Hematopoietic multipotent progenitor cell treated with erythropoietin and hydrocortisone succinate and interleukin-3 and kit ligand, for 8 days (in vitro differentiated cells): ENCODE measurements at places on chromosomes 16 and 17.

DNA sequence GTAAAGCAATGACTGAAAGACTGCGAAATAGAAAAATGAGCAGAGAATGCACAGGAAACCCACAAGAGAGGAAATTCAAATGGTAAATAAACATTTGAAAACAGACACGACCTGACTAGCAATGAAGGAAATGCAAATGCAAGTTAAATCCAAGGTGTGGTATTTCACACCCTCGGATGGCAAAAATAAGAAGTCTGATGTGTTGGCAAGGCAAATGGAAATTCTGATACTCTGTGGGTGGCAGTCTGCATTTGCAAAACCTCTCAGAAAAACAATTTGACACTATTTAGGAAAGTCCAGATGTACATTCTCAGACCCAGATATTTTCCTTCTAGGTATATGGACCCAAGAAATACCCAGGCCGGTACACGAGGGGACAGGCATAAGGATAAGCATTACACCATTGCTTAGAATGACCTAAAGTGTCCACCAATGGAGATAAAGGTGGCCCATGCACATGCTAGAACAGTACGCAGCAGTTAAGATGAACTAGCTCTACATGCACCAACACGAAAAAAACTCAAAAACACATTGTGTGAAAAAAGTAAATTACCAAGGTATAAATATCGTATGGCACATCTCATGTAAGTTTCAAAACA is 116.7 kb downstream of the GAS7 start:
- DNase-seq, result no peak

DNA sequence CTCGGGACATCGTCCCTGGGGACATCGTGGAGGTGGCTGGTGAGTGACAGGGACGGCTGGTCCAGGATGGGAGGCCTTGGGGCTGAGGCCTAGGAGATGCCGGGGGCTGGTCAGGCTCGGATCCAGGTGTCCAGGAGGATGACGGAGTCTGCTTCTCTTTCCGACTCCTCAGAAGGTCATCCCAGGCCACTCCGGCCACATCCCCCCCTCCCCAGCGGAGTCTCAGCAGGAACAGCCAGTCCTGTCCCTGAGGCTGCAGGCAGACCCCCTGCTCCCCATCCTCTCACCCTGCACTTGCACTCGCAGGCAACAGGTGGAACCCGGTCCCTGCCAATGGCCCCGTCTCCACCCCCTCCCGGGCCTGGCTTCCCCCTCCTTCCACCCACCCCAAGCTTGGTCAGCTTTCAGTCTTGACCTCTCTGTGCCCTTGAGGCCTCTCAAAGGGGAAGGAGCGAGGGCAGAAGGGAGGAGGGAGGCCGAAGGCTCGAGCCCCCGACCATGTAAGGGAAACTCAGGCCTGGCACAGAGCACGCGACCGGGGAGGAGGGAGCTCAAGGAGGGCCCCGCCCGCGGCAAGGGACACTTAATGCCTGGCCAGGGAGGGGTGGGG is 4.4 kb downstream of the ATP2A1 start:
- DNase-seq, result no peak

DNA sequence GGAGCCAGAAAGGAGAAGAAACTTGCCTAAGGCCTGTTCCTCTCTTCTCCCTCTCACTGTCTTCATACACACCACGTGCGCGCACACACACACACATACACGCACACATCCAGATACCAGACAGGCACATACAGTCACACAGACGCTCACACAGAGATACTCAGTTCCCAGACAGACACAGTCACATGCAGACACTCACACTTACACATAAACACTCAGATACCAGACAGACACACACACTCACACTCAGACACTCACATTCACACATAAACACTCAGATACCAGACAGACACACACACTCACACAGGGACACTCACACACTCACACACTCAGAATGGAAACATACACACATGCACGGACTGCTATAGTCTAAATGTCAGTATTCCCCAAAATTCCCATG is 24.1 kb upstream of the MMP2 start:
- no peak for DNase-seq

- DNase-seq, result peak; percentile 94
Observed at GRCh38 chr16:71479420-71479819, 9.7 kb downstream of the ZNF19 start.

DNA sequence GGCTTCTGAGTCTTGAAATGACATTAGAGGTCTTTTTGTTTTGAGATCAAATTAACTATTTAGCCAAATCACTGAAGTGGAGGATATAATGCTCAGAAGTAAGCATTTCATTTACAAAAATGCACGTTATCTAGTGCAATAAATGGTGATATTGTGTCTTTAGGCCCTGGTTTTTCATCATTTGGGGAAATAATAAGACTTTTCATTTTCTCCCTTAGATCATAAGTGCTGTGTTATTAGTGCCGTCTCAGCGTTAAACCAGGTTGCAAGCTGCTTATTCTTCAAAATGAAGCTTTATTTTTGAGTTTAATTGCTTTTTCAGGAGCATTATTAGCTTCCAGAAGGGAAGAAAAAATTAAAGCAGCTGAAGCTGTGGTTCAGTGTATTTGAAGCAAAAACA is 1416.8 kb upstream of the GOT2 start:
- DNase-seq, result no peak

DNA sequence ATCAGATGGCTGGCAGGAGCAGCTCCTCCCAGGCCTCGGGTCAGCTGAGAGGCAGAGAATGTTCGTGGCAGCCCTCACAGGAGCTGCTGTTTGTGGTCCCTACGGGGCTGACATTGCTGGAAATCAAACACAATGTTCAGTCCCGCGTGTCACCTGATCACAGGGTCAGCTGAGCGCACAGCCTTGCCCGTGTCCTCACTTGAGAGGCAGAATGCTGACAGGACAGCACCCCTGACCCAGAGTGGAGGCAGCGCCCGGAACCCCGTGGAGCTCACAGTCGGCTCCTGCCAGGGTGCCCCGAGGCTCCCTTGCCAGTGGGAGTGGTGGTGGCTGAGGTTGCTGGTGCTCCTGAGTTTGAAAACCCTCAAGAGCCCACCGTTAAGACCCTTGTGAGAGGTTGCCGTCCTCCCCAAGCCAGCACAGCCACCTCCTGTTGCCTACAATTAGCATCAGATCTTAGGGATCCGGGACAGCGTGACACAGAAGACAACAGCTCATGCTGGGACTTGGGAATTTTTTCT is 3.6 kb upstream of the CHMP6 start:
- DNase-seq, result no peak

DNA sequence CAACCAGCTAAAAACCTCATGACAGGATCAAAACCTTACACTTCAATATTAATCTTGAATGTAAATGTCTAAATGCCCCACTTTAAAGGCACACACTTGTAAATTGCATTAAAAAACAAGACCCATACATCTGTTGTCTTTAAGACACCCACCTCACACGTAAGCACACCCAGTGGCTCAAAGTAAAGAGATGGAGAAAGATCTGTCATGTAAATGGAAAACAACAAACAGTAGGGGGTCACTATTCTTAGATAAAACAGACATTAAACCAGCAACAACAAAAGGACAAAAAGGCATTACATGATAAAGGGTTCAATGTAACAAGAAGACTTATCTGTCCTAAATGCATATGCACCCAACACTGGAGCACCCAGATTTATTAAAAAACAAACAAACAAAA is 35.6 kb downstream of the SDR42E1 start:
- DNase-seq, result no peak
